ENCODE measurements at places on chromosomes 6 and 20.

- no peak for DNase-seq
Measured at GRCh38 chr6:111845441-111845871, 27.8 kb downstream of the FYN start.

DNA sequence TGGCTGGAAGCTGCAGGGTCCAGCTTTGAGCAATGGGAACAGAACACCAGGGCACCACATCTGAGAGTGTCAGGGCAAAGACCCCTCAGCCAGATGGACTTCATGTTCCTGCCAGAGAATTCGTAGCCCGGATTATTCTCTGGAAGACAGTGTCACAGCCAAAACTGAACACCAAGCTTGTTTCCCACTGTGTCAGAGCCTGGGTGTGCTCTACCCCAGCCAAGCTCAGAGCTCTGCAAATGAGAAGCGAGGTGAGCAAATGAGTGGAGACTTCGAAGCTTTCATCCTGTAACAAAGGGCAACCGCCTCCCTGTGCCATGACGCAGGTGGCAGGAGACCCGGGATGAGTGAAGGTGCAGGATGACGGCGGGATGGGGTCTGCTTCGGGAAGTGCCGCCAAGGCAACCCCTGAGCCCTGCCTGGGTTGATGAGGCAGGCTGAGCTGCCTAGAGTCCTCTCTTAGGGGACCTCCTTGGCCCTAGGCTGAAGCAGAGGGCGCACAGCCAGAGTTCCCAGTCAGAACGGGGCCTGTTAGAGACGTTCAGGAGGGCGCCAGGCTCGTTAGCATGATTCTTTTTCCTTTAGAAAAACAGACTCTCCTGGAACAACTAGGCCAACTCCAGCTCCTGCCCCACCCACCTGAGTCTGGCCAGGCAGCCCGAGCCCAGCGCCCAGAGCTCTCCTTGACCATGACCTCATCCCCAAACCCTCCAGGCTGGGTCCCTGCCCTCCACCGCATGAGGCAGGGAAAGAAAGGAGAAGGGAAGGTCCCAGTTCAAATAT is 187.7 kb downstream of the SOD2 start:
- DNase-seq = no peak

- DNase-seq = no peak
Measured at GRCh38 chr20:62596486-62596885, 45.8 kb upstream of the SLCO4A1 start.

- no peak for DNase-seq
Measured at GRCh38 chr6:20791074-20791473, 256.8 kb downstream of the CDKAL1 start.

GRCh38 chr6:41286544-41287346 is at the start of gene TREM1:
TSS of gene TREM1 (minus strand) at chr6:41286682. CDS start at chr6:41286655, 27 bp downstream.
- DNase-seq = no peak

GRCh38 chr6:142960098-142960497 is 15.1 kb upstream of the HIVEP2 start:
- DNase-seq = no peak

GRCh38 chr6:16508959-16509358 is 252.3 kb downstream of the ATXN1 start:
- no peak for DNase-seq

DNA sequence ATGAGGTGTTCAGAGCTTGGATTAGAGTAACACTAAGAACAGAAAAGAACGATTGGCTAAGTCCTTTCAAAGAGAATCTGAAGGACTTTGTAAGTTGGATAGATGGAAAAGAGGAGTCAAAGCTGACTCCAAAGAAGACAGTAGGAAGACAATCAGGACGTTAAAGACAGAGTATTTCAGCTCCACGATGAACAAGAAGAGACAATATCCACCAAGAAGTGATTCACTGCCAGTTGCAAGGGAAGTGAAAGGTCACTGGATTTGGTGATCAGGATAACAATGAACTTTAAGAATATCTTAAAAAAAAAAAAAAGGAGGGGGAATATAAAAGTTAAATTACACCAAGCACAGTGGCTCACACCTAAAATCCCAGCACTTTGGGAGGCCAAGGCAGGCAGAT is 17.9 kb downstream of the REPS1 start:
- no peak for DNase-seq

GRCh38 chr20:15332711-15333160 is 995.3 kb upstream of the FLRT3 start:
- DNase-seq = no peak

DNA sequence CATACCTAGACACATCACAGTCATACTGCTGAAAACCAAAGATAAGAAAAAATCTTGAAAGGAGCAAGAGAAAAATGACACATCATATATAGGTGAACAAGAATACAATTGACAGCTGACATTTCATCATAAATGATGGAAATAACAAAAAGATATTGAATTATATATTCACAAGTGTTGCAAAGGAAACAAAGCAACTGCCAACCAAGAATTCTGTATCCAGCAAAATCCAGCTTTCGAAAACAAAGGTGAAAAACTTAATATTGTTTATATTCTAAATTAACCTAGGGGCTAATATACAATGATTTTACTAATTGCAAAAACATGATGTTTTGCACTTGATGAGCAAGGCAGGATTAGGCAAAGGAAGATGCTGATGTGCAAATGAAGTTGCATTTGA is 84.3 kb downstream of the MOXD1 start:
- DNase-seq = no peak

DNA sequence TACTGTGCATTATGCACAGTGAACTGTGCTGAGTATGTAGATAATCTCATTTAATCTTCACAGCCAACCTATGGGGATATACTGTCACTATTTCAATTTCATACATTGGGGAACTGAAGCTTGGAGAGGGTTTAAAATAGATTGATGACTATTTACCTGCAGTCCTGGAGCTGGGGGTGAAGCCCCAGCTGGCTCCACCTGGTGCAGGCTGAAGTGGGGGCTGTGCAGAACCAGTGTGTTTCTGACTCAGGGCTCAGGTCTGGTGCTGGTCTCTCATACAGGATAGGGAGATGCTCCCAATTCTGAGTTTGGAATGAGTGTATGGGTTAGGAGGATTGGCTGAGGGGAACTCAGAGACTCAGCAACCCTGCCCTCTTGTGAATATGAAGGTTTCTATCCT is 176.1 kb upstream of the CEP162 start:
- DNase-seq = no peak

DNA sequence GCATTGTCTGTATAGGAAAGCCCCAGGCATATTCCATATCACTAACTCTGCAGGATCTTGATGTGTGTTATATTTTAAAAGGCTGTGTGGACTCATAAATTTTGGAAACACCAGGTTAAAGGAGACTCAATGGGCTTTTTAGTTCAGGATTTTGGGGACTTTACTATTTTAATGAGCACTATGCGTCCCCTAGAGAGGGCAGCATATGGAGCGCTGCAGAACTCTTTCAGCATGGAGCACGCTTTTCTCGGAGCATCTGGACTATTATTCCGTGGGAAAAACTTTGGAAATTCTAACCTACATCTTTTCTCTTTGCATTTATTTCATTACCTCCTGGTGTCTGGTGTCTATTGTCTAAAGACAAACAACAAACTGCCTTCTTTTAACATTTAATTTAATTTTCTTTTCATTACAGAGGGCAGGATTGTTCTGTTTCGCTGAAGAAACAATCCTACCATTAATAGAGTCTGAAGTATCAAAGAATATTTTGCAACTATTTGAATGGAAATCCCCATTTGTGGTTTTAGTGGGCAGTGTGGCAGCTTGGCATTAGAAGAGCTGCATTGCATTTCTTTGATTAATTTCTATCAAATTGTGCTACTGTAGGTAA is 399.9 kb upstream of the HSF2 start:
- DNase-seq = no peak

DNA sequence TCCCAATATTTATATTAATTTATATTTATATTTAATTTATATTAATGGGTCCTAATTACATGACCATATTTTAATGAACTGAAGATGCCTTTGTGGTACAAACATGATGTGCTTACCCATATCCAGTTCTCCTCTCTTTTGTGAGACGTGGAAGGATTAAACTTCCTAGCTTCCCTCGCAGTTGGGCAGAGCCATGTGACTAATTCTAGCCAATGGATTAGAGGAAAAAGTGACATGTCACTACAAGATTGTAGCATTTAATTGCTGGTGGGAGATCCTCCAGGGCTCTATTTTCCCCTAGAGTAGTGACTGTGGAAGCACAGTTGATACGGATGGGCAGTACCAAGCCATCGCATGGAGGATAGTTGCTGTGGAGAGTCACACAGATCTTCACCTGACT is 4.8 kb upstream of the SOBP start:
- DNase-seq = no peak

- DNase-seq = no peak
Measured at GRCh38 chr20:48162621-48163020, 377.3 kb upstream of the SULF2 start.

GRCh38 chr6:114281496-114281895 is 61.3 kb downstream of the HS3ST5 start:
- no peak for DNase-seq

- DNase-seq = no peak
Measured at GRCh38 chr20:35776513-35777101, 4.8 kb downstream of the PHF20 start.
